ENCODE measurements at places on chromosomes 7 and 10. TPM values are rescaled to one million over a fixed set of nuclear protein-coding genes. Genes with fewer than 3 reads are reported as not detected.

Gene LZTS2
- 25.6 TPM for total RNA-seq

Gene SLC18A2
- 0.04 TPM for total RNA-seq

Gene GPR146
- 33.8 TPM for total RNA-seq

Gene PRLHR
- not detected for total RNA-seq

Gene FGFR2
- not detected for total RNA-seq

Gene URGCP
- 29.0 TPM for total RNA-seq

Gene TFR2
- total RNA-seq, result 1.3 TPM

Gene CNOT4
- total RNA-seq, result 38.1 TPM

Gene PIK3CG
- total RNA-seq, result 0.68 TPM

Gene AKR1B15
- total RNA-seq, result 1.9 TPM

GRCh38 chr7:130822642-130823041, 88.6 kb upstream of the KLF14 start:
- no peaks in the 10 kb centered on the region for H3K36me3 ChIP-seq
- no peak overlapping the region for H3K27ac ChIP-seq
- DNase-seq, result no peak
- H3K4me3 ChIP-seq, result no peak overlapping the region
- H3K27me3 ChIP-seq, result no peaks in the 10 kb centered on the region

- DNase-seq, result no peak
- peak overlapping the region; percentile 16 for H3K4me3 ChIP-seq
- H3K36me3 ChIP-seq, result no peaks in the 10 kb centered on the region
These were observed 13.7 kb upstream of the CD36 start for GRCh38 chr7:80624763-80625162.

GRCh38 chr7:157189405-157189804, 50.7 kb downstream of the UBE3C start:
- no peak for DNase-seq
- no peaks in the 10 kb centered on the region for H3K27me3 ChIP-seq
- no peak overlapping the region for H3K27ac ChIP-seq
- H3K4me3 ChIP-seq, result no peak overlapping the region

DNA sequence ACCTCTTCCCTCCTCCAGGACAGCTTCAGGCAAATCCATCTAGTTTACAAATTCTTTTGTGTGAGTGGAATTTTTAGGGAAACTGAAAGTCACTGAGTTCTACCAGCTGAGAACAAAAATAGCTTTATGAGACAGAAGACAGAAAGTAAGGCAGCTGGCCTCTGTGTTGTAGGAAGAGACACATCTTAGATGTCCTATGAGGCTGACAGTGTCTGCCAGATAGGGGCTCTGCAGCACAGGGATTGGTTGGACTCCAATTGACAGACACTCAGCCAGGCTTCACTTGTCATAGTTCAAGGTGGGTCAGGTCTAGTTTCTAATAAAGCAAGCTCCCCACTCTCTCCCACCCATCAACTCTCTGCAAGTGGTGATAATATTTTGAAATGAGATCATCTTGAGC, 574.9 kb downstream of the CCSER2 start:
- no peak overlapping the region for H3K4me3 ChIP-seq
- no peak overlapping the region for H3K27ac ChIP-seq
- H3K27me3 ChIP-seq, result no peaks in the 10 kb centered on the region

DNA sequence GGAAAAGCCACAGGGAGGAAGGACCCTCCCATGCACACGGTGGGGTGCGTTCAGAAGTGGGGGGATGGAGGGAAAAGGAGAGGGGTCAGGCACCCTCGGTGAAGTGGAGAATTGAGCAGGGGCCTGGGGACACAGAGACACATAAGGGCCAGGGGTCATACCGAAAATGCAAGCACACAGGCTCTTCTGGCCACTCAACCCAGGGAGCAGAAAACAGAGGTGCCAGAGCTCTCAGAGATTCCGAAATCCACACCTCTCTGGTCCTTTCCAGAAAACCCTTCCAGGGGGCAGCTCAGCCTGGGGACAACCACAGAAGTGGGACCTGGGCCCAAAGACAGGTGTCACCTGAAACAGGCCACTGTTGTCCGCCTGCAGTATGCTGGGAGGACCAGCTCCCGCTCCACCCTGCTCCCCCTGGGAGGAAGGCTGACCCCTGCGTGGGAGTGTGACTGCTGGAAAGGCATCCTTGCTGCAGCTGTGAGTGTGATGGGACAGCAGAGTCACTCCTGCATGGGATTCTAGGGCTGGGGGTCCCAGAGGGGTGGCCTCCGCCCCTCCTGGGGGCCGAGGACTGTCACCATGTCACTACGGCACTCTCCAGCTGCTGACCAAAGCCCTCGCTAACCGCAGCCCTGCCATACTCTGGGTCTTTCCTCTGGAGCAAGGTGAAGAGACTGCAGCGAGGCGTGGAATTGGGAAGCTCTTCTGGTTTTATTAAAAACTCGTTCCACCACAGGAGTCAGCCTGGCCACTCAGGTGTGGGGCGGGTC, 63.1 kb downstream of the TMEM209 start:
- H3K27me3 ChIP-seq, result no peaks in the 10 kb centered on the region
- H3K4me1 ChIP-seq, result no peaks in the 10 kb centered on the region
- H3K36me3 ChIP-seq, result no peaks in the 10 kb centered on the region
- no peak overlapping the region for H3K4me3 ChIP-seq
- no peak overlapping the region for H3K27ac ChIP-seq

GRCh38 chr7:25303281-25304181, 75.2 kb upstream of the NPVF start:
- H3K36me3 ChIP-seq, result no peaks in the 10 kb centered on the region
- H3K27ac ChIP-seq, result no peak overlapping the region

DNA sequence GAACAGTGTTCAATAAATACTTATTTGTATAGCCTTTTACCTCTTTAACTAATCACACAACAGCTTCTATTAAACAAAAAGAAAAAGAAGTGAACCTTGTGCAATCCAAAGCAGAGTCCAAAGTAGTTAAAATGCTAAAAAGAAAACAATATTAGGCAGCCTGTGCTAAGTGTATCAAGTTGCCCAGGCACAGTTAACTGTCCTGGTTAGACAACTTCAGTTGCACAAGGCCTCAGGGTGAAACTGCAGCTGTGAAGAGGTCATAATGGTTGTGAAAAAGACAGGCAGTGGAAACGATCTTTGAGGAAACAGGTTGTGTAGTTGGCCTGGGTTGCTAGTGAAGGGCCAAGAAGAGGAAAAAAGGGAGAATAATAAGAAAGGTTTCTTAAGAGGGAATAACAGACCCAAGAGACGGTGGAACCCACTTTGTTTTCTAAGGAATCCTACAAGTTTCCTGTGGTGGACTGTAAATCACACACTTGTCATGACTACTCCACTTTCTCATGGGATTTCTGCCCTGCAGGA, 6.0 kb upstream of the CROT start:
- H3K27ac ChIP-seq, result no peak overlapping the region
- peaks cover 5% of the 10 kb centered on the region for H3K4me1 ChIP-seq
- no peaks in the 10 kb centered on the region for H3K27me3 ChIP-seq
- peaks cover 17% of the 10 kb centered on the region for H3K36me3 ChIP-seq

DNA sequence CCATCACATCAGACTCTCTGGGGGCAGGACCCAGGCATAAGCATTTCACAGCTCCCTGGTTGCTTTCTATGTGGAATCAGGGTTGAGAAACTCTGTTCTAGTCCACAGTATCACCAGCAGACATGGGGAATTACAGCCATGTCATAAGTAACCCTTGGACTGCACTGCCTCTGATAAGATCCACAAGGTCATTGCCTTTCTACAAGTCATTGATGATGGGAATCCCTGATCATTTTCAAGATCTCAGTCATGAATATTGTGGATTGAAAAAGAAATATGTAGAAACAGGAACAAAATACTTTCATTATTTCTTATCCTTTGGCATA, 304.1 kb downstream of the KLF6 start:
- no peak for DNase-seq
- no peak overlapping the region for H3K4me3 ChIP-seq
- H3K27me3 ChIP-seq, result no peaks in the 10 kb centered on the region

DNA sequence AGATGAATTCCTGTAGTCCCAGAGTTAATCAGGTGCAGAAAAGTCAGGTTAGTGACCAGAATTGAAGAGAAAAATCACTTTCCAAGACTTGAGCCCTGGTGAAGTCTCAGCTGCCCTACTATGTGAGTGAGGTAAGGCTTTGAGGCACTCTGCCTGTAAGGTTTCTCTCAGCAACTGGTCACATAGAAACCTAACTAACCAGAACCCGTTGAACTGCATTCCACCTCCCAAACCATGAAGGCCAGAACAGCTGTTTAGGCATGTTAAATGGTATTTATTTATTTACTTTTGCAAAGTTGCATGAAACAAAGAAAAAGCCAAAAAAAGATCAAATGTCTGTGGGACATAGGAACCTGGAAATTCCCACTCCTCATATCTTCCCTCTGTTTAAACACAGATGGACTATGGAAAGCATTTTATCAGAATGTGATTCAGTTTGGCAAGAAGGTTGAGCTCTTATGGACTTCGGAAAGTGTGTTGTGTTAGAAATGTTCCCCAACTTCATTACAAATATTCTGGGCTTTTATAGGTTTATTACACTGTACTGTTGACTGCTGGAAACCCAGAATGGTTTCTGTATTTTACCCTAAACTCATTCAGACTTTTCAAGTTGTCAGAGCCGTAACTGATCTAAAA, 12.8 kb upstream of the GPR85 start:
- H3K4me1 ChIP-seq, result no peaks in the 10 kb centered on the region
- no peak overlapping the region for H3K4me3 ChIP-seq
- H3K27ac ChIP-seq, result no peak overlapping the region
- DNase-seq, result no peak

DNA sequence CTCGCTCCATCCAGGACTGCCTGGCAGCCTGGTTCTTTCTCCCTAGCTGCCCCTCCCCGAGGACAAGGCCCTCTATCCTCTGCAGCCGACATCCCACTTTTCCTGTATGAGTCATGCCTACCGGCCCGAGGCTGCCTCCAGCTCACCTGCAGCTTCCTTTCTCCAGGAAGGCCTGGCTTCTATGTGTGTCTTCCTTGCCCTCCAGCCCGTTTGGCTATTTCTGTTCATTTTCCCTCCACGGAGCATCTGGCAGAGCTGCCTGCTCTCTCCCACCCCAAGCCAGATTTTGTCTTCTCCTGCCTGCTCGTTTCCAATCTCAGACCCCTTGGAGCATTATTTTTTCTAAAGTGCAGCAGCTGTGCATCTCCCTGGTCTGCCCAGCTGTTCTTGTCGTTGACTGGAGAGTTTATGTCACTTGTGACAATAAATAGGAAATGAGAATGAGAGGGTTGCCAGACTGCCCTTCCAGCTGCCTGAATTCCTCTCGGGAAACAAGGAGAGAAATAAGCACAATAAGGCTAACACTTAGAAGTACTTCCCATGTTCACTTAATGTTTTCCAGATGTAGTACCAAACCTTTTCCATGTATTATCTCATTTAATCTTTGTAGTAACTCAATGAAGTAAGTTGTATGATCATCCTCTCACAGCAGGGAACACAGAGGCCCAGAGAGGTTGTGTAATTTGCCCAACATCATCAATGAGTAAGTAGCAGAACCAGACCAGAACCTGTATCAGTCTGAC, 19.7 kb downstream of the UBTD1 start:
- peak overlapping the region; percentile 41 for H3K27ac ChIP-seq
- H3K36me3 ChIP-seq, result no peaks in the 10 kb centered on the region
- no peaks in the 10 kb centered on the region for H3K27me3 ChIP-seq
- DNase-seq, result no peak
- H3K4me3 ChIP-seq, result no peak overlapping the region

- H3K4me1 ChIP-seq, result no peaks in the 10 kb centered on the region
- DNase-seq, result no peak
- no peak overlapping the region for H3K27ac ChIP-seq
- H3K4me3 ChIP-seq, result no peak overlapping the region
- H3K27me3 ChIP-seq, result no peaks in the 10 kb centered on the region
These were observed 70.3 kb upstream of the RSU1 start for GRCh38 chr10:16887565-16887964.

DNA sequence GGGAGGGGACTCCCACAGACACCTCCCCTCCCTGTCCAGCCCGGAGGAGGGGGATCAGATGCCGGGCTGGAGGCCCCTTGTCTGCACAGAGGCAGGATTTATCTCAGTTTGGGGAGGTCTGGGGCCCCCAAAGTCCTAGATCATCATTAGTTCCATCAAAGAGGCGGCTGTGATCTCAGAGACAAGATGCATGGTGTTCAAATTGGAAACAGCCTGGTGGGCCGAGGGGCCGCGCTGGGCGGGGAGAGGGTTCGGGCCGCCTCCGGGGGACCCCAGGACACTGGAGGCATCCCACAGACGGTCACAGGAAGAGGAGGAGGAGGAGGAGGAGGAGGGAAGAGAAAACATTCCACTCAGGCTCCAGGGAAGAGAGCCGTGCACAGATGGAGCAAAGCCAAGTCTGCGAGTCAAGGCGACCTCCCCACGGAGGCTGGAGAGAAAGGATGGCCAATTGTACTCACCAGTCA, 69.5 kb upstream of the CUX1 start:
- peaks cover 5% of the 10 kb centered on the region for H3K27me3 ChIP-seq
- no peak overlapping the region for H3K4me3 ChIP-seq
- no peaks in the 10 kb centered on the region for H3K4me1 ChIP-seq

GRCh38 chr7:4681886-4682620, at the start of gene FOXK1:
TSS of gene FOXK1 (plus strand) at chr7:4682295. CDS start at chr7:4682309, 14 bp downstream.
- H3K27me3 ChIP-seq, result no peaks in the 10 kb centered on the region
- H3K36me3 ChIP-seq, result no peaks in the 10 kb centered on the region
- peak within 1 kb of the TSS; percentile 95 for H3K27ac ChIP-seq
- peak; percentile 55 for DNase-seq
- H3K4me3 ChIP-seq, result peak within 1 kb of the TSS; percentile 82

DNA sequence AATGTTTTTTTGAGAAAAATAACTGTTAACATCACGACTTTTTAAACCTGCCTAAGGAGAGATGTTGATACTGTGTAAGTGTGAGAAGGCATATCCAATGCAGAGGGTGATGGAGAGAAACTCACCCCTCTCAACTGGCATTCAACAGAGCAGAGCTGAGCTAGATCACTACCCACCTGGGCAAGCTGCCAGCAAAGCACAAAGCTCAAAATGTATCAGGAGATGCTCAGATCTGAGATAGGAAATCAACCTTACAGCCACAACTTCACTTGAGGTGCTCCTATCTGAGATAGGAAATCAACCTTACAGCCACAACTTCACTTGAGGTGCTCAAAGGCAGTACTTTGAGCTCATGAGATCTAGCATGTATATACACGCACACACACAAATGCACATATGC, 151.5 kb upstream of the PDE1C start:
- no peaks in the 10 kb centered on the region for H3K36me3 ChIP-seq
- H3K27ac ChIP-seq, result no peak overlapping the region
- no peak for DNase-seq
- no peak overlapping the region for H3K4me3 ChIP-seq
